Astrocyte of the spinal cord (primary cell): ENCODE measurements at places on chromosomes 1 and 21.

GRCh38 chr1:29352719-29353420, 116.5 kb downstream of the PTPRU start:
- no peak for DNase-seq

- DNase-seq: no peak
Observed at GRCh38 chr1:206787891-206788290, 15.6 kb upstream of the IL10 start.

- DNase-seq: no peak
Observed at GRCh38 chr1:119007670-119008482, 19.7 kb upstream of the TBX15 start.

DNA sequence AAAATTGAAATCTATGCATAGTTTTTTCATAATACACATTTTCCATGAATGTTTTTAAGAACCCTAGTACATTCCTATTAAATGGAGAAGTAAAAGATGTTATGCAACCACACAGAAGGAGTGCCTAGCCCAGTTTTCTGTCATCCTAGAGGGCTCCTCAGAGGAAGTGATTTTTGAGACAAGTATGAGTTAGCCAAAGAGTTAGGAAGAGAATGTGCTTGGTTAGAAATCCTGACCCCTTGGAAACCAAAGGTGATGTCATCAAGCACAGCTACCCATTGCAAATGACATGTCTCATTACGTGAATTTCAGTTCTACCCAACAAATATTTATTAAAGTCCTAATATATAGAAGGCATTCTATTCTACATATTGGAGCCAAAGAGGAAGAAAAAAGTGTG, 88.9 kb upstream of the TNFSF4 start:
- DNase-seq: no peak

GRCh38 chr1:220572416-220572815, 44.5 kb downstream of the MARK1 start:
- no peak for DNase-seq

DNA sequence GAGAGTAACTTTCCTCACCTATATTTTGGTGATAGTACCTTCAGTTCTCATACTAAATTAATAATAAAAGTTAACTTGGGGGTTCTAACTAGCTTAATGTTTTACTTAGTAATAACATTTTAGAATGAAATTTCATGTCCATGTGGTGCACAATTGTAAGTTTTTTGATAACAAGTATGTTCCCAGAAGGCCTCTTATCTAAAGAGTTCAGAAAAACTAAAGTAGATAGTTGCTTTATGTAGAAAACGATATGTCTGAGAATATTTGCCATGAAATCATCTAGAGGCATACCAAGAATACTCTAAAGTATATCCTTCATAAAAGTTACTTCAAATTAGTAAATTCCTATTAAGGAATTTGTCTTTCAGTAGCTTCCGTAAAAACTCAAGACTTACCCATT, 10.2 kb upstream of the ADCY10 start:
- DNase-seq: no peak

DNA sequence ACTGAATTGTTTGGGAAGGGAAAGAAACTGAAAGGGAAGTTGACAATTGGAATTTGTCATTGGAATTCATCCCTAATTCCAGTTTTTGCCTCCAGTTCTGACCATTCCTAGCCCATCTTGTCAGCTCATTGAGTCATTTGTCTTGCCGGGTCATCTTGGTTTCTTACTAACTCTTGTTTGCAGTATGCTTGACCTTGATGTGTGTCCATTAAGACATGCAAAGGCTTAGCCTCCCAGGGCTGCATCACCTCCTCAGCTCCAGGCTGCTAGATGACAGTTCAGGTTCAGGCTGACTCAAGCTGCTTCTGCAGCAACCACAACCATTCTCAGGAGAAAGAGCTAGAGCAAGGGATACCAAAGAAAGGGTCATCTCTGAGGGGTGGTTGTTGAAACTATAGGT, 151.3 kb upstream of the PTGFR start:
- DNase-seq: peak; percentile 59

- DNase-seq: no peak
Observed at GRCh38 chr1:109237512-109237911, 11.8 kb upstream of the CELSR2 start.

GRCh38 chr21:17446737-17447136, 66.1 kb upstream of the CXADR start:
- DNase-seq: no peak

DNA sequence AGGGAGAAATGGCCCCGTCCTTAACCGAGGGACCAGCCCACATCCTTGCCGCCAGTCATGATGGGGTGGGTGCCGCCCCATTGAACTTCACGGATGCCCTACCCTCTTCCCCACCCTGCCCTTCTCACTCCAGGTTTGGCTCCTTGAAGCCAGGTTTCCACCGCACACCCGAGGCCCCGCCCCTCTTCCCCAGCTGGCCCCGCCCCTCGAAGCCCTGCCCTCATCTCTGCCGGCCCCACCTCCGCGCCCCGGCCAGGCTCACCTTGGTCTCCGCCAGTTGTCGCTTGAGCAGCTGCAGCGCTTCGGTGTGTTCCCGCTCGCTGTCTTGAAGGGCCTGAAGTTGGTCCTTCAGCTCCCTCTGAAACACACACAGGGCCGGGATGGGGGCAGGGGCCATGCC, 16.6 kb downstream of the TRIM62 start:
- no peak for DNase-seq

GRCh38 chr1:66274634-66275033, 259.3 kb upstream of the SGIP1 start:
- peak; percentile 55 for DNase-seq

- no peak for DNase-seq
Observed at GRCh38 chr1:75996196-75996595, 64.0 kb upstream of the ASB17 start.
